GM20000 (cell line): ENCODE measurements at places on chromosomes 5 and 9.
A peak's percentile ranks its signal among the peaks of the same experiment; 100 is the strongest.

DNA sequence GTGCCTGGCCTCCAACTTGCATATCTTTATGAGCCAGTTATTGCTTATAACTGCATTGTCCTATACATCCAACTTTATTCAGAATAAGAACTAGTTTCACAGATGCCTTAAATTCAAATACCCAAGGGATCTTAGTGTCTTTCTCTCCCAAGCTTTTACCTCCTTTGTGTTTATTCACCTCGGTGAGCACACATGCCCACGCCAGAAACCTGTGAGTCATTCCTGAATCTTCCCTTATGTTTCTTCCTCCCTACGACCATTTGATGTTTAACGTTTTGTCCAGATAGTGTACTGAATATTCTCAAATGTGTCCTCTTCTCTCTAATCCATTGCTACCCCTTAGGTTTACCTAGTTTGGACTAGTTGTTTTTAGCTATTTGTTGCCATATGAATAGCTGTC lies 55.5 kb upstream of the MEGF10 start:
- DNase-seq = no peak

- peak; percentile 51 for DNase-seq
These were observed 126.0 kb downstream of the TMEM174 start for GRCh38 chr5:73298772-73299630.

DNA sequence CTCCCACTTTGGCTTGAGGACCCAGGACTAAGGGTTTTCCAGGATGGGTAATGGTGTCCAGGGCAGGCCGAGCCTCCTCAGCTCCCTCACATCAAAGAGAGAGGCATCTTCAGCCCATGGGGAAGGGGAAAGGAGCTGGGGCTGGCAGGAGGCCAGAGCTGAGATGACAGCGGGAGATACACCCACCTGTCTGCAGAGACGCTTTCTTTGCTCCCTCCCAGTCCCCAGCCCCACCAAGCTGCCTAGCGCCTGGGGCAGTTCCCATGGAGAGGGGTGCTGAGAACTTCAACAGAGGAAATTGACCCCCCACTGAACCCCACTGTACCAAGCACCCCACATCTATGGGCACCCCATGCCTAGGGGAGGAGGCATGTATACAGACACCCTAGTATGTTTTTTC lies 10.6 kb downstream of the PCDH1 start:
- no peak for DNase-seq

DNA sequence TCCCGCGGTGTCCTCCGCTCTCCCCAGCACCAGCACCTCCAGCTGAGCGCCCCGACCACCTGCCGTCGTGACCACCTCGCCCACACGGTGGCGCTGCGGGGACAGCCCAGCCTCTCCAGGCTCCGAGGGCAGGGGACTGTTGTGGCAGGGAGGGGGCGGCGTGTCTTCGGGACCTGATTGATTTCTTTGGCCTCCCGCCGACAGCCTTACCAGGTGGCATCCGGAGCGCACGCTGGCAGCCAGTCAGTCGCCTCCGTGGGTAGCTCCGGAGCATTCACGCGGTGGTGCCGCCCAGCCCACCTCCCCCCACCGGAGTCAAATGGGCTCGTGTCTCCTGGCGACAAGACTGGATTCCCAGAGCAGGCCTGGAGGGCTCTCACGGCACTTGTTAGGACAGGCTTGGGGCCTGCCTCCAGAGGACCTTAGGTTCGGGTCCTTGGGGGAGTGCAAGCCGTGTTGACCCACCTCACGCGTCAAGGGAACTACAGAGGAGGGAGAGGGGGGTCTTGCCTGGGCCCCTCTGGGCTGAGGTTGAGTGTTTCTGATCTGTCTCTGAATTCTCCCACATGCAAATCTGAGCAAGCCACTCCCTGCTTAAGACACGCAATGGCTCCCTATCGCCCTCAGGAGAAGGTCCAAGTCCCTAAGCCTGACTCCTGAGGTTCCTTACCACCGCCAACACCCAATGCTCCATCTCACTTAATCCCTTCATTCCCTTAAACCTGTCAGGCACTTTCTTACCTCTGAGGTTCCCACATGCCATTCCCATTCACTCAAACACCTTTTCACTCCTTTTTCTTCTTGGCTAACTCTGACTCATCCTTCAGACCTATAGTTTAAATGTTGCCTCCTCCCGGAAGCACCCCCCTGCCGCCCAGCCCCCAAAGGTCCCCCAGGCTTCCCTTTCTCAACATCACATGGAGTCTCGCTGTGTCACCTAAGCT lies 51.2 kb upstream of the GGTA1 start:
- DNase-seq = peak; percentile 82

DNA sequence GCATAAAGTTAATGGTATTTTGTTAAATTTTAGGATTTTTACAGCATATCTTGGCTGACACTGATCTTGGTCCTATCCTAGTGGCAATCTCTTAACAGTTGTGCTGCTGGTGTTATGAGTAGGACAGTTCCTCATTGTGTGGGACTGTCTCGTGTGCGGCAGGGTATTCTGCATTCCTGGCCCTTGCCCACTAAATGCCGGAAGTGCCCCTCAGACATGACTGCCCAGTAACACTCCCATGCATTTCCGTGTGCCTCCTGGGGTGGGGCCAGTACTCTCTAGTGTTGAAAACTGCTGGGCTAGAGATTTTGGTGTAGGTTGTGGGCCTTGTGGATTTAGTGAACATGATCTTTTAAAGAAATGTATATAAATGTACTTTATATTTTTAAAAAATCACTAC lies 227.1 kb upstream of the DMRT1 start:
- DNase-seq = no peak

DNA sequence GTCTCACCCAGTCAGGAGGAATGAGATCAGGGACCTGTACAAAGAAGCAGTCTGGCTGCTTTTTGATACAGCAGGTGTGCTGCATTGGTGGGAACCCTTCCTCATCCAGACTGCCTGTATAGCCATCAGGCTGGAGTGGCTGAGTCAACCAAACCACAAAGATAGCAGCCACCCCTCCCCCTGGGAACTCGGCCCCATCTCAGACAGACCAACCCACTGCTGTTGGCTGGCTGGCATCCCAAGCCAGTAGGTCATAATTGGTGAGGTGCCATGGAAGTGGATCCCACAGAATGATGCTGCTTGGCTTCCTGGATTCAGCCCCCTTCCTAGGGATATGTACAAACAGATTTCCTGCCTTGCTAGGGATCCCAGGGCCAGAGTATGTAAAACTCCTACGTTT lies 60.9 kb downstream of the YTHDC2 start:
- no peak for DNase-seq

GRCh38 chr5:6718161-6718681 lies 5.0 kb downstream of the TENT4A start:
- DNase-seq = no peak

DNA sequence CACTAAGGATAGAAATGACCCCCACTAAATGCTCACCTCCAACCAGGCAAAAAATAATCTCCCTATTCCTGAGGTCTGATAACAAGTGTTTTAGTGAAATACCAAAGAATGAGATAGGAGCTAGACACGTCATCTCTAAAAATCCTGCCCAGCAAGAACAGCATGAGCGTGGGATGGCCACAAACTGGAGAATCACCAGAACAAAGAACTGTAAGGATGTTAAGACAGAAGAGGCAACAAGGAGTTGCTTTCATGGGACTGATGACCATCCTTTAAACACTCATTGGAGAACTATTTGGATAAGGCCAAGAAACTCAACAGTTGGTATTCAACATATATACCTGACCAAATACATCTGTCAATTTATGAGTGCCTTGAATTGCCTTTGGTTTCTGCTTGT lies 113.7 kb downstream of the RASEF start:
- DNase-seq = no peak
